ENCODE measurements at places on chromosomes 13 and 19.

GRCh38 chr19:41694196-41694595 lies 6.1 kb upstream of the CEACAM7 start:
- no peak for DNase-seq

DNA sequence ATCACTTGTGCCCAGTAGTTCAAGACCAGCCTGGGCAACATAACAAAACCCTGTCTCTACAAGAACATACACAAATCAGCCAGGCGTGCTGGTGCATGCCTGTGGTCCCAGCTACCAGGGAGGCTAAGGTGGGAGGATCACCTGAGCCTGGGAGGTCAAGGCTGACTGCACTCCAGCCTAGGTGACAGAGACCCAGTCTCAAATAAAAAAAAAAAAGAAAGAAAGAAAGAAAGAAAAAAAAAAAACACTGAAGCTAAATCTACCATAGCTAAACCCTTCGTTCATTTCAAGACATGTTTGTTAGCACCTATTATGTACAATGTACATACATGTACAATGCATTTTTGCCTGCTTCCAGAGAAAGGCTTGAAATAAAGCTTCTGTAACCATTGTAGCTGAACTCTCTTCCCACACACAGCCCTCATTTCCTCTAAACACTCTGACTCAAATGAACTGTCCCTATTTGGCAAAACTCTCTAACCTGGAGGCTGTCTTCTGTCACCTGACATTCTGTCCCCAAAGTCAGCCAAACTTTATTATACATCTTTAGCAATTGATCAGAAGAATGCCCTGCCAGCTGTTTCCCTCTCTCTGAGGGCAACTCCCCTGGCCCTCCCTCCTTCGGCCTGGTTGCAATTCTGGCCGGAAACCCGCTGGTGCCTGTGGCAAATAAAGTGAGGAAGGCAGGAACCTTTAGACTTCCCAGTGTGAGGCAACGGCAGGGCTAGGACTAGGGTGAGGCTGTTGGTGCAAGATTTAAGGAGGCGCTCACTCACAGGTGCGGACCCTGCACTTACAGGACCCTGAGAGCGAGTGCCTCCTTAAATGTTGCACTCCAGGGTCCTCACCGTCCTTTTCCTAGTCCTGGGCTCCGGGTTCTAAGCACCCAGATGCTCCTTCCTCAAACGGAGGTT lies 1.8 kb downstream of the ETHE1 start:
- peak; percentile 25 for DNase-seq

DNA sequence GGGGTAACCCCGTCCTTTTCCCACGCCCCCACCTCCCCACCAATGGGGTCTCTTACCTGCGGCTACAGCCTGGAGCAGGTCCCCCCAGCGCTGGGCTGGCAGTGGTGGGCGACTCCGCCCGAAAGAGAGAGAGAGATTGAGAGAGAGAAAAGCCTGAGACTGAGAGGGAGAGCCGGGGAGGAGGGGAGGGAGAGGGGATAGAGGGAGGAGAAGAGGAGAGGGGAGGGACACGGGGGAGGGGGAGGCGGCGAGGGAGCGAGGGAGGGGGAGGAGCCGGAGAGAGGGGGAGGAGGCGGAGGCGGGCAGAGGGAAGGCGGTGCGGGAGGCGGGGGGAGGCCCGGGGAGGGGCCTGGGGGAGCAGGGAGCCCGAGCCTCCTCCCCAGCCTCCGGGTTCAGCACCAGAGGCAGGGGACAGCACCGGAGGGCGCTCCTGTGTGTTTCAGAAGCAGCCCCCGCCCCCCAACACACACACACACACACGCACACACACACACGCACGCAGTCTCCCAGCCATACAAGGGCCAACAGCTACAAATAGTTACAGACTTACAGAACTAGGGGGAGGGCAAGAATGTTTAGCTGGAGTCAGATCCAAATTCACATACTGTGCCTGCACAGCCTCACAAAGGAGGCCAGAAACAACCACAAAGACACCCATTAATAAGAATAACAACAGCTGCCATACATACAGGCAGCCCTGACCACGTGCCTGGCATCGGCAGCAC lies at the start of gene SLC8A2:
TSS of gene SLC8A2 (minus strand) at position 161 of the 725 bp plus-strand sequence. CDS start 5,490 bp downstream, outside the sequence.
- DNase-seq, result peak; percentile 70

DNA sequence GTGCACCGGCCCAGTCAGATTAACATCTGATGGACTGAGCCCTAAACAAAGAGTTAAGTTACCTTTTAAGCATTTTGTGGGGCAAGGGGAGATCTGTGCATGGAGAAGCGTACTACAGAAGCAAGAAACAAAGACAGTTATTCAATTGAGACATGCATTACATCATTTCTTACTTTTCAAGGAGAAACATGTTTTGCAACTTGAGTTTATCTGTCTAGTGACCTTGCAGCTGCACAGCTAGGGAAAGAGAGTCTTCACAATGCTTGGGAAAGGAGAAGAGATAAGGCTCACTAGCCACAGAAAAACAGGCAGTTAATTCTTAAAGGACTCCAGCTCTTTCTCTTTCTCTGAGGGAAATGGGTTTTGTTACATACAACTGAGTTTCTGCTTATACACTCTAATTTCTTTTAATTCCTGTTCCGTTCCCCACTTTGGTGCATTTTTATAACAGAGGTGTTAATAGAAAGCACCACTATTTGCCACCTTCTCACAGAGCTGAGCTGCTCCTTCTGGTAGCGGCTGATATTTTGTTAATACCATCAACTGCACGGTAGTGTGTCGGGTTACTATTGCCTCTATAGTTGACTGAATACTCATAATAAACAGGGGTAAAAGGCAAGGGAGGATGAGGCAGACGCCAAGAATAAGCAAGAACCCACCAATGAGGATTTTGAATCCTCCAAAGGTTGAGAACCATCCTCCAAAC lies 55.9 kb downstream of the ZNF431 start:
- DNase-seq, result no peak

DNA sequence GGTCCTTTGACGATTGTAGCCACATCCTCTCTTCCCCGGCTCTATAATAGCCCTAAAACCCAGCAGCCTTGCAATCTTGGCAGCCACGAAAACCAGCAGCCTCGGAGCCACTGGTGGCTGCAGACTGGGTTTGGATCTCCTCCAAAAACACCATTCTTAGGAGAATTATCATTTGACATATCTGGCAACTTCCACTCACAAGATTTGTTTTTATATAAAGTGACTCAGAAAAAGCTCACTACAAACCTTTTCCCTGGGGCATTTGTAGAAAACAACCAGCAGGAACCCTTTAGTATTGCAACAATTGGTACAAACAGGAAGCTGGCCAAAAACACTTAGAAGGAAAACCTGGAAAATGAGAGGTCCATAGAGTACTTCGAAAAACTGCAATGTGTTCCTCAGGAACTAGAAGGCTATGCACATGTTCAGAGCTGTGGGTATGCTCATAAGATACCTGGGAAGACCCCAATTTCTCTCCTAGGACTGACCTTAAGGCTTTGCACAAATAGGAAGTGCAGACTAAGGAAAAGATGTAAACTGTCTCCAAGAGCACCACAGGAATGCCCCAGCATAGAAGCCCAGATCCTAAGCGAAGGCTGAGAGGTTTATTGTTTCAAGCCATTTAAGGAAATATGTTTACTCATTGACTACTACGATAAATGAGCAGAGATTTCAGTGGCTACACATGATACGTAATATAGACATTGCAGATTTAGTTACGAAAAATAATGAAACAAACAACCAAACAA lies 71.2 kb downstream of the MYO16 start:
- DNase-seq, result no peak

- no peak for DNase-seq
Observed at GRCh38 chr19:48487544-48487943, 18.4 kb downstream of the CYTH2 start.

DNA sequence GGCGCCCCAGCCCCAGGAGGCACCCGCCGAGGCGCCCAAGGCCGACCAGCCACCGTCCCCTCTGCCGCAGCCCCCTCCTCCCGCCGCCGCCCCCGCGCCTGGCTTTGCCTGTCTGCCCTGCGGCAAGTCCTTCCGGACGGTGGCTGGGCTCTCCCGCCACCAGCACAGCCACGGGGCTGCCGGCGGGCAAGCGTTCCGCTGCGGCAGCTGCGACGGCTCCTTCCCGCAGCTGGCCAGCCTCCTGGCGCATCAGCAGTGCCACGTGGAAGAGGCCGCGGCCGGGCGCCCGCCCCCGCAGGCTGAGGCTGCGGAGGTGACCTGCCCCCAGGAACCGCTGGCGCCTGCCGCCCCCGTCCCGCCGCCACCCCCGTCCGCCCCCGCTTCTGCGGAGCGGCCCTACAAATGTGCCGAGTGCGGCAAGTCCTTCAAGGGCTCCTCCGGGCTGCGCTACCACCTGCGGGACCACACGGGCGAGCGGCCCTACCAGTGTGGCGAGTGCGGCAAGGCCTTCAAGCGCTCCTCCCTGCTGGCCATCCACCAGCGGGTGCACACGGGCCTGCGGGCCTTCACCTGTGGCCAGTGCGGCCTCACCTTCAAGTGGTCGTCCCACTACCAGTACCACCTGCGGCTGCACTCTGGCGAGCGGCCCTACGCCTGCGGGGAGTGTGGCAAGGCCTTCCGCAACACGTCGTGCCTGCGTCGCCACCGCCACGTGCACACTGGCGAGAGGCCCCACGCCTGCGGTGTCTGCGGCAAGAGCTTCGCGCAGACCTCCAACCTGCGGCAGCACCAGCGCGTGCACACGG lies 2.6 kb upstream of the NAT14 start:
- no peak for DNase-seq

GRCh38 chr13:110471156-110471832 lies 90.2 kb downstream of the RAB20 start:
- no peak for DNase-seq

GRCh38 chr19:54873990-54874389 lies at the start of gene FCAR:
FCAR (plus strand) TSS chr19:54874235; CDS start chr19:54874290, 55 bp downstream.
- DNase-seq, result no peak

GRCh38 chr13:33321686-33322542 lies 36.4 kb upstream of the STARD13 start:
- no peak for DNase-seq

DNA sequence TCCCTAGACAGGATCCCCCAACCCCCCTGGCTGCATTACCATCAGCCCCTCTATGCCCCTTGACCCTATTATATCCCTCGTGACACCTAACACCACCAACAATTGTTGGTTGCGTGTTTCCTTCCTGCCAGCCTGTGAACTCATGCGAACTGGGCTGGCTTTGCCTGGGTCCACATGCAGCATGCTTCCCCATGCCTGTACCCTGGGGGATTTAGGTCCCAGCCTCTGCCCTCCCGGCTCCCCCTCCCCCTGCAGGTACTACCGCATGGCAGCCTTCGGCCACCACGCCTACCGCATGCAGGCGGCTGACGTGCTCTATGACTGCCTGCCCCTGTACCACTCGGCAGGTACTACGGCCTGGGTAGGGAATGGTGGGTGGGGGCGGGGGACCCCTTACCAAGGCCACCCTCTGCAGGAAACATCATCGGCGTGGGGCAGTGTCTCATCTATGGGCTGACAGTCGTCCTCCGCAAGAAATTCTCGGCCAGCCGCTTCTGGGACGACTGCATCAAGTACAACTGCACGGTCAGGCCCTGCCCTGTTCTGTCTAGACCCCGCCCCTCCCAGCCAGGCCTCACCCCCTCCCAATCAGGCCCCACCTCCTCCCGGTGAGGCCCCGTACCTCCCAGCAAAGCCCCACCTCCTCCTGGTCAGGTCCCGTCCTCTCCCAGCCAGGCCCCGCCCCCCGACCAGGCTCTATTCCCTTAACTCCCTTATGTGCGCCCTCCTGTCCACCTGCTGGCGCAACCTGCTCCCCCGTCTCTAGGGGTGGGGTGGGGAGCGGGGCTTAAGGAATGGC lies 18.5 kb downstream of the SLC27A1 start:
- peak; percentile 72 for DNase-seq

DNA sequence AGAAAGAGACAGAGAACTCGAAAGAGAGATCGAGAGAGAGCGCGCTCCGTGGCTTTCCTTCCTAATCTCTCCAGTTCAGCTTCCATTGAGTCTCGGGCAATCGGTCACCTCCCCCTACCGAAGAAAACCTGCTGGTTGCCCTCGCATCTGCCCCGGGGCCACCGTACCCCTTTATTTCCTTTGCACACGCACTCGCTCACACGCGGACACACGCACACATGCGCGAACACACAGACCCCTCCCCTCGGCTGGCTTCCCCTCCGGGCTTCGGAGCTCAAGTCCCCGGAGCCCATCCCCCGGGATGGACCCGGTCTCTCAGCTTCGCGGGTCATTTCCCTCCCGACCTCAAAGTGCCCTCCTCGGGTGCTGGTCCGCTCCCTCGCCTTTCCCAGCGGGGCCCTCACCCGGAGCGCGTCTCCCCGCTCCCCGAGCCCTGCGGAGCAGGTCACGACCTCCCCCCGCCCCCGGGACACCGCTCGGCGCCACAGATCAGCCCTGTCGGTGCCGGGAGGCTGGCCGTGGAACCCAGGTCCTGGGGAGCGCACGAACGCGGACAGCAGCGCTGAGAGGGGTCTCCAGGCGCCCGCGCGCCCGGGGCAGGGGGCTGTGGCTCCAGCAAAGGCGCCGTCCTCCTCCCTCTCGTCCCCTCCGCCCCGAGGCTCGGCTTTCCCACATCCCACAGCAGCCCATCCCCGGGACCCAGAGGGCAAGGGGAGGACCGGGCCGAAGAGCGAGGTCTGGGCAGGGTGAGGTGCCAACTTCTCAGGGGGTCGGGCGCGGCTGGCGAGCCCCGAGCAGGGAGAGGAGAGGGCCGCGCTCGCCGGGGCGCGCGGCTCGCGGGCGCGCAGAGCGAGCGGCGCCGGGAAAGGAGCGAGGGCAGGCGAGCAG lies 1.8 kb downstream of the DACH1 start:
- DNase-seq, result no peak

DNA sequence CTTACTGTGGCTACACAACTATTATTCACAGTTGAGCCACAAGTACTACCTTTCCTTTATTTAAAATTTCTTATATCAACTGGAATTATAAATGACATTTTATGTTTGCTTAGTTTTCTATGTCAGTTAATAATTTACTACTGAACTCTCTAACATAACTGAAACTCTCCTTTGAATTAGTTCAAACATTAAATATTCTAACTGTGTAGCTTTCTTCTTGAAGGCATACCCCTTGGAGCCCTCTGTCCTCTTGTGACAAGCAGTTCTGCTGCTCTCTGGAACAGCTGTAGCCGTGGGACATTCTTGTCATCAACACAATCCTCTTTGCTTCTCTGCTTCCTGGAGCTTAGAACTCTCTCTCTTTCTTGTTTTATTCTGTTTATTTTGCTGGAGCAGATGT lies 244.8 kb downstream of the NHLRC3 start:
- no peak for DNase-seq

DNA sequence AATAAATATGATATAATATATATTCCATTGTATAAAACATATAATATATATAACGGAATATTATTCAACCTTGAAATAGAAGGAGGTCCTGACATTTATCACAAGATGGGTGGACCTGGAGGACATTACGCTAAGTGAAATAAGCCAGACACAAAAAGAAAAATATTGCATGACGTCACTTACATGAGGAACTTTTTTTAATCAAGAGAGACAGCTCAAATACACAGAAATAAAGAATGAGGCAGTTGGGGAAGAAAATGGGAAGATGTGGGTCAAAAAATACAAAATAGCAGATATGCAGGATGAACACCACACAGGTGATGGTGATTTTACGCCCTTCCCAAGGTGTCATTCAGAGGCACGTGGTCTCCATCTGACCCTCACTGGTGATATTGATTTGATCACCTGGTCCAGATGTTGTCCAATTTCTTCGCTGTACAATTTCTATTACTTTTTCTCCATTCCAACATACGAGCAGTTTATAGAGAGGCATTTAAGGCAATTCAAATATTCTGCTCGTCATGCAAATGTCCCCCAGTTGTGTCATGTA lies 513 bp upstream of the ZNF317 start:
- DNase-seq, result no peak

- no peak for DNase-seq
Observed at GRCh38 chr19:51702825-51703574, 9.9 kb downstream of the SPACA6 start.

Data from activated naive CD4-positive, alpha-beta T cell treated with anti-CD3 and anti-CD28 coated beads, Interleukin-2, amount 50 U/mL, for 16 hours (primary cell).